HepG2 (cell line): ENCODE measurements at places on chromosomes 5 and 9. TPM values are rescaled to one million over a fixed set of nuclear protein-coding genes. Genes with fewer than 3 reads are reported as not detected.

Gene TRPM6
- polyA plus RNA-seq = 0.01 and 0.03 TPM in 2 replicates

Gene TRAF1
- polyA plus RNA-seq = 1.0 and 1.8 TPM in 2 replicates

Gene BTNL9
- polyA plus RNA-seq = not detected in 2 replicates

Gene SERF1A
- polyA plus RNA-seq = 1.4 and 1.7 TPM in 2 replicates

Gene LCN2
- polyA plus RNA-seq = 1.4 and 2.3 TPM in 2 replicates

Gene CA9
- polyA plus RNA-seq = 118 and 152 TPM in 2 replicates

Gene COL15A1
- not detected in 2 replicates for polyA plus RNA-seq

Gene OR1Q1
- 0.07 and 0.12 TPM in 2 replicates for polyA plus RNA-seq

Gene CFAP157
- polyA plus RNA-seq = 0.07 TPM in 1 of 2 replicates, not detected in the other

Gene PCDHB16
- 0.66 and 0.89 TPM in 2 replicates for polyA plus RNA-seq

Gene NREP
- polyA plus RNA-seq = 82.8 and 102 TPM in 2 replicates

Gene ADAM19
- polyA plus RNA-seq = 0.61 and 0.74 TPM in 2 replicates

Gene EQTN
- polyA plus RNA-seq = not detected in 2 replicates

Gene LCN15
- polyA plus RNA-seq = 32.9 and 53.7 TPM in 2 replicates

Gene ABITRAM
- polyA plus RNA-seq = 18.5 and 21.6 TPM in 2 replicates

Gene IFNB1
- polyA plus RNA-seq = not detected in 2 replicates

Gene ACER2
- 1.9 and 2.6 TPM in 2 replicates for polyA plus RNA-seq

Gene C9orf153
- polyA plus RNA-seq = 0.17 and 0.25 TPM in 2 replicates

Gene ST8SIA4
- not detected in 2 replicates for polyA plus RNA-seq
